ENCODE measurements at places on chromosomes 2 and 18. TPM values are rescaled to one million over a fixed set of nuclear protein-coding genes. Genes with fewer than 3 reads are reported as not detected.

The IL36A gene
- not detected for total RNA-seq

The FBXO36 gene
- total RNA-seq: 1.3 TPM

The COL4A4 gene
- 17.2 TPM for total RNA-seq

The RUFY4 gene
- total RNA-seq: not detected

The NR4A2 gene
- 14.5 TPM for total RNA-seq
